ENCODE measurements at places on chromosomes 16 and 17.

DNA sequence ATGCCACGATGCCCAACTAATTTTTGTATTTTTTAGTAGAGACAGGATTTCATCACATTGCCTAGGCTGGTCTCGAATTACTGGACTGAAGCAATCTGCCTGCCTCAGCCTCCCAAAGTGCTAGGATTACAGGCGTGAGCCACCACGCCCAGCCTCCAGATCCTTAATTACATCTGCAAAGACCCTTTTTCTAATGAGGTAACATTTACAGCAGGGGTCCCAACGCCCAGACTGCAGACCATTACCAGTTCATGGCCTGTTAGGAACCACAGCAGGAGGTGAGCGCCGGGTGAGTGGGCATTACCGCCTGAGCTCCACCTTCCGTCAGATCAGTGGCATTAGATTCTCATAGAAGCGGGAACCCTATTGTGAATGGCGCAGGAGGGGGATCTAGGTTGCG is 4.0 kb upstream of the RAB11FIP4 start:
- no peak overlapping the region for H3K4me3 ChIP-seq
- no peak overlapping the region for H3K27ac ChIP-seq
- H3K27me3 ChIP-seq = no peaks in the 10 kb centered on the region
- DNase-seq = no peak
- no peaks in the 10 kb centered on the region for H3K36me3 ChIP-seq
- no peaks in the 10 kb centered on the region for H3K4me1 ChIP-seq

DNA sequence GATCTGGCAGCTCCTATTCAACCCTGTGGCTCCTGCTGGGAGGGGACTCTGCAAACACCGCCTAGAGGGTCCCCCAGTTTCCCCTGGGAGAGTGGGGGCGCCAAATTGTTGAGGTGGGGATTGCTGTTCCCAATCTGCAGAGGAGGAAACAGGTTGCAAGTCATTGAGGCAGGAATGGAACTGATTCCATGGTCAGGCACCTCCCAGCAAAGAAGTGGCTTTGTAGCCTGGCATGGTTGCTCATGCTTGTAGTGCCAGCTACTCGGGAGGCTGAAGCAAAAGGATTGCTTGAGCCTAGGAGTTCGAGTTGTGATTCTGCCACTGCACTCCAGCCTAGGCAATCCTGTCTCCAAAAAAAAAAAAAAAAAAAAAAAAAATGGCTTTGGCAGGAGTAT is 198 bp upstream of the PYDC1 start:
- H3K27me3 ChIP-seq = peaks cover 12% of the 10 kb centered on the region
- no peaks in the 10 kb centered on the region for H3K36me3 ChIP-seq
- no peak overlapping the region for H3K27ac ChIP-seq
- H3K4me1 ChIP-seq = no peaks in the 10 kb centered on the region

DNA sequence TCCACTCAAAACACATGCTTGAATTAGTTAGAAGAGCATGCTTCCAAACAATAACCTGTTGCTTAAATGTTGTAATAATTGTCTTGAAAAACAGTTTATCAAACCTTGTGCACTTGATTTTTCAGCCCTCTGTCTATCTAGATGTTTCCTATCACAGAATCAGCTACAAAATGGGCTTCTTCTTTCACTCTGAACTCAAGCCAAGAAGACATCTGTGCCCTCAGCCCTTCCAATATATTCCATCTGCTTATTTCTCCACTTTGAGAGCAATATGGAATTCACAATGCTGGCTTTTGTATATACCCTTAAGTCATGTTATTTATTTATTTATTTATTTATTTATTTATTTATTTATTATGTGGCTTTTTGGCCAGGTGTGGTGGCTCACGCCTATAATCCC is 234.2 kb downstream of the TOX3 start:
- H3K4me1 ChIP-seq = no peaks in the 10 kb centered on the region
- no peak overlapping the region for H3K27ac ChIP-seq
- H3K27me3 ChIP-seq = no peaks in the 10 kb centered on the region
- no peaks in the 10 kb centered on the region for H3K36me3 ChIP-seq
- H3K4me3 ChIP-seq = no peak overlapping the region
- DNase-seq = no peak

- no peaks in the 10 kb centered on the region for H3K27me3 ChIP-seq
- DNase-seq = no peak
- H3K4me1 ChIP-seq = peaks cover 17% of the 10 kb centered on the region
- no peak overlapping the region for H3K4me3 ChIP-seq
- H3K36me3 ChIP-seq = no peaks in the 10 kb centered on the region
Measured at GRCh38 chr17:8147805-8148404, 4.3 kb downstream of the PER1 start.

DNA sequence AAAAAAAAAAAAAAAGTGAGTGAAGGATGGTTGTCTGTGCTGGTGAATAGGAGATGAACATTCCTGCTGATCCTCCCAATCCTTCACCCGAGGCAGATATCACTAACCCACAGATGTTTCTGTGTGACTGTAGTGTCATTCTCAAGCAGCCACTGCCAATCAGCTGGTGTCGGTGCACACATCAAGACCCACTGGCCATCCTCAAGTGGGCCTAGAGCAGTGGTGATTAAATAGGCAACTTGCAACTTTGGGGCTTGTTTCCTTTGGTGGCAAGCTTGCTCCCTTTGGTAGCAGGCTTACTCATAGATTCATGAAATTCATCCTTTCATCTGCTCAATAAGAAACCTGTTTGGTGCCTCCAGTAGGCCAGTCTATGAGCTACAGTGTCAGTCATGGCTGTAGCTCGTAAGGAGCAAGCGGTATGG is 51.1 kb upstream of the LGALS9 start:
- no peaks in the 10 kb centered on the region for H3K27me3 ChIP-seq
- no peak overlapping the region for H3K4me3 ChIP-seq
- H3K36me3 ChIP-seq = no peaks in the 10 kb centered on the region
- no peak overlapping the region for H3K27ac ChIP-seq

DNA sequence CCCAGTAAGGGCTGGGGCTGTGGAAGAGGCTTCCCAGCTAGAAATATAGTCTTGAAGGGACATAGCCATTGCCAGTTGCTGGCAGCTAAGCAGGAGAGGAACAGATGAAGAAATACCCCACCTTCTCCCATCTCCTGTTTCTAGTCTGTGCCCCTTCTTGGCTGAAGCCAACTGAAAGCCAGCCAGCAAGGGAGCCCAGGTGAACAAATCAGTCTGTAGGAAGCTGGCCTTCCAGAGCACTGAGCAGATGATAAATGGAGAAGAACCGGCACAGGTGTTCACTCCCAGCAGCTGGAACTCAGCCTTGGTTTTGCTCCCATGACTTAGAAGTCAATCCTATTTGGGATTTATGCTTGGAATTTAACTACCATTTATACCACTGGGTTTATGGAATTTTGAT is 69.2 kb upstream of the DHX40 start:
- H3K4me1 ChIP-seq = no peaks in the 10 kb centered on the region
- no peak overlapping the region for H3K4me3 ChIP-seq
- no peaks in the 10 kb centered on the region for H3K27me3 ChIP-seq

DNA sequence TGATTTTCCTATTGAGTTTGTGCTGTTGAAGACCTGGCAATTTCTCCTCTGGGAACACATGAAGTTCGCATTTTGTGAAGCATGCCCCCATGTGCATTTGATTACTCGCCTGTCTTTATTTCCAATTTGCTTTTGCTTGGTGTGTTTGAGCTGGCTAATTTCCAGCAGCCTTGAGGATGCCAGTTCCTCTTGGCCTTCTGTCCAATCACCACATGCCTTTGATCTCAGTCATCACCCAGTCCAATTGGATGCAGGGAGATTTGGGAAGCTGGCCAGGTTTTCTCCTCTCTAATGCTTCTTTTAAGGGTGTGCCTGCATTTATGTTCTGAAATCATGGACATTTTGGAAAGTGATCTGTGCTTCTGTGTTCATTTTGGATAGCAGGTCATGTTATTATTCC is 3.8 kb upstream of the TMEM100 start:
- DNase-seq = peak; percentile 40
- no peaks in the 10 kb centered on the region for H3K27me3 ChIP-seq
- no peaks in the 10 kb centered on the region for H3K36me3 ChIP-seq
- no peak overlapping the region for H3K27ac ChIP-seq

DNA sequence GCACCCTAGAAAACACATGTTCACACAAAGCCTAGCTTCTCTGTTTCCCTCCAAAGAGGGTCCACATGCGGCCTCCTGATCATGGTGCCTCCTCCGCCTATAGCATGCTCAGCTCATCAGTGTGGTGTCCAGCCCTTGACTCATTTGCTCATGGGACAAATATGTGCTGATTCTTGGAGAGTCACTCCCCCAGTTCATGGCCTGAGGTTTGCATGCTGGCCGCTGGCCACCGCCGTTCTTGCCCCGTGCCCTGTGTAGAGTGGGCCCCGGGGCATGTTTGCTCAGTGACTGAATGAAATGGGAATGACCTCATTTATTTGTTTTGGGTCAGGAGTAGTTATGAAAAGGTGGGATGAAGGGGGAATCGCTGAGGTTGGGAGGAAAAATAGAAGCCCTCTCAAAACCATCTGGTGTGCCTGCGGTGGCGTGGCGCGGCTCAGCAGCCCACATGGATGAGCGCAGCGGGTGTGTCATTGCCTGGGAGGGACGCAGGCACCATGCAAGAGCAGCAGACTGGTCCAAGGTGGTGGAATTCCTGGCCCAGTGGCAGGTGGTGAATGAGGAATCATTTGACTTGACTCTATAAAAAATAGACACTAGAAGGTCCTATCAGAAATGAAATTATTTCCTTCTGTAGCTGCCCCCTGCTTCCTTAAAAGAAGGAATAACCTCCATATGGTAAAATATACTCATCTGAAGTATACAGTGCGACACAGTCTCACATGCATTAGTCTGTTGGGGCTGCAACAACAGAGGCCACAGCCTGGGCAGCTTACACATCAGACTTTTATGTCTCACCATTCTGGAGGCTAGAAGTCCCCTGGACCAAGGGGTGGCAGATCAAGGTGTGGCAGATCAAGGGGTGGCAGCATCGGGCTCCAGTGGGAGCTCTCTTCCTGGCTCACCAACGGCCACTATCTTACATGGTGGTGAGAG is 31.7 kb downstream of the CRISPLD2 start:
- no peak for DNase-seq
- H3K27me3 ChIP-seq = no peaks in the 10 kb centered on the region
- peak overlapping the region; percentile 11 for H3K27ac ChIP-seq
- no peaks in the 10 kb centered on the region for H3K36me3 ChIP-seq

DNA sequence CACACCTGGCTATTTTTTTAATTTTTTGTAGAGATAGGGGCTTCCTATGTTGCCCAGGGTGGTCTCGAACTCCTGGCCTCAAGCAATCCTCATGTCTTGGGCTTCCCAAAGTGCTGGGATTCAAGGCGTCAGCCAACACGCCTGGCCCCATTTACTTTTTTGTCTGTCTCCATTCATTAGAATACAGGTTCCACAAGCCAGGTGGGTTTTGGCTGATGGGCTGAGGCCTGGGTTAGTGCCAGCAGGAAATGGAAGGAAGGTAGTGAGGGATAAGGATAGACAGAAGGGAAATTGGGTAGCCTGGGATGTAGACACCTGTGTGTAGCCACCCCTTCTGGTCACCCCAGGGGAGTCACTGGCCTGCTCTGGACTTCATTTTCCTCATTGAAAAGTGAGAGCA is 4.4 kb upstream of the IL27 start:
- no peak for DNase-seq
- H3K27ac ChIP-seq = no peak overlapping the region
- H3K36me3 ChIP-seq = no peaks in the 10 kb centered on the region
- no peaks in the 10 kb centered on the region for H3K4me1 ChIP-seq
- H3K27me3 ChIP-seq = no peaks in the 10 kb centered on the region
- no peak overlapping the region for H3K4me3 ChIP-seq

DNA sequence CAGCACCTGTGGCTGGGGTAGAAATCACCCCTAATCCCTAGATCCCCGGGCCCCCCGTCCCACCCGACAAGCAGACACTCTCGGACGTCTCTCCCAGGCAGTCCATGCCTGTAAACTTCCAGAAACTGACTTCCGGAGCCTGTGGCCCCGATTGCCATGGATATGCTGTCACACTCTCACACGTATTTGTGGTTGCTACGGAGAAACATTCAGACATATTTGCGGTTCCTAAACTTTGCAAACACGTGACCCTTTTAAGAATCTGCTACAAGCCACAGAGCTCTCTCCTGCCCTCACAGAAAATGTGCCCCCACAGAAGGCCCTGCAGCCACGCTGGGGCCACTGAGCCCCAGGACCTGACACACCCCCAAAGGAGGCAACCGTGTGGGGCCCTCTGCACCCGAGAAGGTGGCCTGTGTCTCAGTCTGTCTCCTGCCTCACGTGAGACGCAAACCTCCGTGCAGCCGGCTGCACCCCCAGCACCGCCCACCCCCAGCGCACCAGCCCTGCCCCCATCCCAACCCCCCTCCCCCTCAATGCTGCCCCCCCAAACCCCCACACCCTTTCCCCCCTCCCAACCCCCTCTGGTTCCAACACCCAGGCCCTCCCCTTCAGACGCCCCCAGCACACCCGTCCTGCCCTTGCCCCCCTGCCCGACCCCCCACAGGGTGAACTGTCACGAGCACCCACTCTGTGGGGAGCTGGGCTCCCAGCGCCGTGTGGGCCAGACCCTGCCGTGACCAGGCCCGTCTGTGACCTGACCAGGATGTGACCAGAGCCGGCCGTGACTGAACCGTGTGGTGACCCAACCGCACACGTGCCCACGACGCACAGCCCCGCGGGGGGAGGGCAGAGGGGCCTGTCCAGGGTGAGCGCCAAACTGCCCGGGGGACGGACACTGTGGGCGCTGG is 66.3 kb upstream of the METRNL start:
- no peaks in the 10 kb centered on the region for H3K27me3 ChIP-seq
- no peak overlapping the region for H3K27ac ChIP-seq
- no peak overlapping the region for H3K4me3 ChIP-seq
- no peaks in the 10 kb centered on the region for H3K4me1 ChIP-seq
- no peaks in the 10 kb centered on the region for H3K36me3 ChIP-seq

DNA sequence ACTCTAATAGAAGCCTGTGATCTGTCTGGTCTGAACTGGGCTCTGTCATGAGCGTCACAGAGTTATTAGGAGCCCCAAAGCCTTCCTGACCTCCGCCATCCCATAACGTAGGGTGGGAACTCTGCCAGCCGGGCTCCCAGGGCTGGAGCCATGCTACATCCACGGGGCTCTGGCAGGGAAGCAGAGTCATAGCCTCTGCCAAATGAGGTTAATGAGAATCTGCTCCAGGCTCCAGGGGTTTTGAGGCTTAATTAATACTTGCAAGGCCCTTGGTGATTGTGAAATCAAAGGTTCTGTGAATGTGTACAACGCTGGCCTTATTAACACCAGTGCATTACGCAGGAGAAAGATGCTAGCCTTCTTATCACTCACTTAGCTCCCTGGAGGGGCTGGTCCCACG is 42.4 kb upstream of the ZFP90 start:
- H3K27me3 ChIP-seq = no peaks in the 10 kb centered on the region
- H3K4me3 ChIP-seq = no peak overlapping the region
- no peaks in the 10 kb centered on the region for H3K36me3 ChIP-seq
- no peaks in the 10 kb centered on the region for H3K4me1 ChIP-seq

GRCh38 chr17:61366715-61367413 is 32.8 kb upstream of the TBX2 start:
- H3K4me3 ChIP-seq = no peak overlapping the region
- DNase-seq = no peak
- H3K4me1 ChIP-seq = no peaks in the 10 kb centered on the region
- H3K27ac ChIP-seq = no peak overlapping the region

Measured in uterus (tissue), 4 donors.